Natural killer cell treated with Interleukin-12 subunit alpha and Interleukin-12 subunit beta and Interleukin-15 and Interleukin-18, amount 100 ng/mL, for 72 hours (primary cell): ENCODE measurements at places on chromosomes 7 and 10. TPM values are rescaled to one million over a fixed set of nuclear protein-coding genes. Genes with fewer than 3 reads are reported as not detected.

GIMAP8 gene
- 10.2 TPM for total RNA-seq

GRCh38 chr10:16870331-16870730 lies 53.1 kb upstream of the RSU1 start:
- no peaks in the 10 kb centered on the region for H3K36me3 ChIP-seq
- no peaks in the 10 kb centered on the region for H3K4me1 ChIP-seq
- DNase-seq, result no peak
- H3K27me3 ChIP-seq, result no peaks in the 10 kb centered on the region
- H3K27ac ChIP-seq, result no peak overlapping the region
- no peak overlapping the region for H3K4me3 ChIP-seq

SPDYE2 gene
- total RNA-seq, result 0.53 TPM

CDHR1 gene
- total RNA-seq, result 10.2 TPM

HOXA1 gene
- total RNA-seq, result 0.78 TPM

DNA sequence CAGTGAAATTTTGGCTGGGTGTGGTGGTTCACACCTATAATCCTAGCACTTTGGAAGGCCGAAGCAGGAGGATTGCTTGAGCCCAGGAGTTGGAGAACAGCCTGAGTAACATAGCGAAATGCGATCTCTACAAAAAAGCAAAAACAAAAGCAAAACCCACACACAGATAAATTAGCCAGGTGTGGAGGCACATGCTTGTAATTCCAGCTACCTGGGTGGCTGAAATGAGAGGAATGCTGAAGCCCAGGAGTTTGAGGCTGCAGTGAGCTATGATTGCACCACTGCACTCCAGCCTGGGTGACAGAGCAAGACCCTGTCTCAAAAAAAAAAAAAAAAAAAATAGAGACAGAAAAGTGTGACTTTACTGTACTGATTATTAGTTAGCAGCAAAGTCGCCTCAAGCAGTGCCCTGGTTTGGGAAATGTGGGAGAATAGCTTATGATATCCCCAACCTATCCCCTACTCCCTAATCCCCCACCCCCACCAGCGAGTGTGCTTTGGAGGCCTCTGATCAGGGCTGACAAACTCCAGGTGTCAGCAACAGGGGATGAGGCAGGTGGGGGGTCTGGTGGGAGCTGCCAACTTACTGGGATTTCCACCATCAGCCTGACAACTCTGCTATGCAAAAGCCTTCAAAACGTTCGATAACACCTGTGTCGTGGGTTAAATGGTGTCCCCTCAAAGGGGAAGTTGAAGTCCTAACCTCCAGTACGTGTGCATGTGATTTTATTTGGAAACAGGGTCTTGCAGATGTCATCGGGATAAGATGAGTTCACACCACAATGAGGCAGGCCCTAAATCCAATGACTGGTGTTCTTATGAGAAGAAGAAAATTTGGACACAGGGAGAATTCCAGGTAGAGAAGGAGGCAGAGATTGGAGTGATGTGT lies 124.7 kb upstream of the SDK1 start:
- no peak overlapping the region for H3K4me3 ChIP-seq
- H3K27me3 ChIP-seq, result peaks cover 8% of the 10 kb centered on the region
- H3K27ac ChIP-seq, result no peak overlapping the region
- no peaks in the 10 kb centered on the region for H3K36me3 ChIP-seq
- no peaks in the 10 kb centered on the region for H3K4me1 ChIP-seq

KAZALD1 gene
- total RNA-seq, result 1.9 TPM

SPDYE11 gene
- not detected for total RNA-seq

- peaks cover 25% of the 10 kb centered on the region for H3K27me3 ChIP-seq
- no peaks in the 10 kb centered on the region for H3K36me3 ChIP-seq
- no peak overlapping the region for H3K27ac ChIP-seq
Measured at GRCh38 chr10:132063432-132063831, 2.3 kb upstream of the JAKMIP3 start.

DNA sequence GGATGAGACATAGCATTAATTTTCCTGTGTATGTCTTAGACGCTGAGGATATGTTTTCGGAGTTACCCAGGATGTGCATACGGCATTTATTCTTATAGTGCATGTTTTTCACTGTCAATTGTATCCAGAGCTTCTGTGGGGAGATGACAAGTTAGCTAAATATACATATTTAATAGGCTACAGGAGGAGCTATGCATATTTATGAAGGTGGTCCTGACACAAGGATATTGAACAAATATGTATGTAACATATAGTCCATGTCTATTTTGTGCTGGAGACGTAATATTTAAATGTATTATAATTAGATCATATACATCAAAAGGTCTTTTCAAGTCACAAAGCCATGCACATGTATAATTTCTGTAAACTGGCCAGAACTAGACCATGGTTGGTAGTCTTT lies 16.0 kb downstream of the IL6 start:
- peaks cover 1% of the 10 kb centered on the region for H3K36me3 ChIP-seq
- H3K27ac ChIP-seq, result no peak overlapping the region
- H3K27me3 ChIP-seq, result peaks cover 19% of the 10 kb centered on the region
- no peaks in the 10 kb centered on the region for H3K4me1 ChIP-seq
- DNase-seq, result no peak

- H3K36me3 ChIP-seq, result no peaks in the 10 kb centered on the region
- H3K27me3 ChIP-seq, result no peaks in the 10 kb centered on the region
- H3K4me3 ChIP-seq, result no peak overlapping the region
- DNase-seq, result no peak
- H3K4me1 ChIP-seq, result peaks cover 26% of the 10 kb centered on the region
Measured at GRCh38 chr10:102504179-102504975, 605 bp downstream of the SUFU start.

DNA sequence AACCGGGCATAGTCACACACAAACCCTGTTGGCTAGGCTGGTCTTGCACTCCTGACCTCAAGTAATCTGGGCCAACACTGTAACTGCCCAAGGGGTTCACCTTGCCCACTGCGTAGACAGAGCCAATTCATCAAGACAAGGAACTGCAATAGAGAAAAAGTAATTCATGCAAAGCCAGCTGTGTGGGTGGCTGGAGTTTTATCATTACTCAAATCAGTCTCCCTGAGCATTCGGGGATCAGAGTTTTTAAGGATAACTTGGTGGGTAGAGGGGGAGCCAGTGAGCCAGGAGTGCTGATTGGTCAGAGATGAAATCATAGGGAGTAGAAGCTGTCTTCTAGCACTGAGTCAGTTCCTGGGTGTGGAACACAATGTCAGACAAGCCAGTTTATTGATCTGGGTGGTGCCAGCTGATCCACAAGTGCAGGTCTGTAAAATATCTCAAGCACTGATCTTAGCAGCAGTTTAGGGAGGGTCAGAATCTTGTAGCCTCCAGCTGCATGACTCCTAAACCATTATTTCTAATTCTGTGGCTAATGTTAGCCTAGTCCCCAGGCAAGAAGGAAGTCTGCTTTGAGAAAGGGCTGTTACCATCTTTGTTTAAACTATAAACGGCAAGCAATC lies 15.6 kb upstream of the FXYD4 start:
- DNase-seq, result no peak
- no peak overlapping the region for H3K4me3 ChIP-seq
- no peak overlapping the region for H3K27ac ChIP-seq

DNA sequence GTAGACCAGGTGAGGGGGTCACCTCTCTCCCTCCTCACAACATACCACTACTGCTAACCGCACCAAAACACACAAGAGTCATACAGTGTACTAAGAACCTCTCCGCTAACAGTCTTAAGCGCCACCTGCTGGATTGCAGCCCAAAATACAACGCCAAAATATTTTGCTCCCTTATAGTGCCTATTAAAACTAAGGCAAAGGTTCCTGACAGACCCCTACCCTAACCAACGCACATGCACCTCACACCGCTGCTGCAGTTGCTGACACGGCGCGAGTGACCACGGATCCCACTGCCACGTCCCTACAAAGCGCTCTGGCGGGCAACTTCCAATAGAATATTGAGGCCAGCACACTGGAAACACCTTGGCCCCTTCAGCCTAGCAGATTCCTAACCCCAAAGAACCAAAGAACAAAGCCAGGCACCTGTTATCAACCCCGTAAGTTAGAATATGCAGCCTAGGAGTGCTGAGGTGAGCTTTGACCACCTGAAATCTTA lies 563.6 kb upstream of the SEMA3D start:
- H3K27ac ChIP-seq, result no peak overlapping the region
- no peaks in the 10 kb centered on the region for H3K4me1 ChIP-seq

KRIT1 gene
- 61.0 TPM for total RNA-seq

PRPS1L1 gene
- total RNA-seq, result not detected

DNA sequence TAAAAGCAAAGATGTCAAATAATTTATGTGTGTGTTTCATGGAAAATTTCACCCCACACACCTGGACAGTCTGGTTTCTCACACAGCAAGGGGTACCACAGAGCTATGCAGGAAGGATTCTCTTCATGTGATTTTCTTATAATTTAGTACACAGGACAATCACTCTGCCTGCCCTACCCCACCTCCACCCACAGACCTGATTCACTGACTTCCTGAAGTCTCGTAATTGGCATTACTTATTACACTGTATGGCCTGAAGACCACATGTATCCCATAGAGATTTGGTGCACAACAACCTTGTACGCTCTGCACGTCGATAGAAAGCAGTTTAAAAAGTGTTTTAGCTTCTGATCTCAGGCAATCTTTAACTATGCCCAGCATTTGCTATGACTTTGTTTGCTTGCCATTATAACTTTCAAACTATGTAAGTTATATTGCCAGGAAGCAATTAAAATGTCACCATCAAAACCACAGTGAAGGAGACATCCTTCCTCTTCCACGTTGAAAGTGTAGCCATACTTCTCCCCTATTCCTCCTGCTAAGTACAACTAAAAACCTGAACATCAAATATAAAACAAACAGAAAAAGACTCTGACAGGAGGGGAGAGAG lies 279.4 kb upstream of the IMMP2L start:
- no peak for DNase-seq
- H3K27ac ChIP-seq, result no peak overlapping the region
- no peaks in the 10 kb centered on the region for H3K27me3 ChIP-seq
- H3K4me1 ChIP-seq, result peaks cover 7% of the 10 kb centered on the region
- H3K36me3 ChIP-seq, result peaks cover 2% of the 10 kb centered on the region

CYP2C8 gene
- total RNA-seq, result not detected

- DNase-seq, result no peak
- no peaks in the 10 kb centered on the region for H3K36me3 ChIP-seq
- no peaks in the 10 kb centered on the region for H3K27me3 ChIP-seq
- H3K27ac ChIP-seq, result no peak overlapping the region
Measured at GRCh38 chr7:129492391-129492790, 9.9 kb upstream of the SMKR1 start.

DNA sequence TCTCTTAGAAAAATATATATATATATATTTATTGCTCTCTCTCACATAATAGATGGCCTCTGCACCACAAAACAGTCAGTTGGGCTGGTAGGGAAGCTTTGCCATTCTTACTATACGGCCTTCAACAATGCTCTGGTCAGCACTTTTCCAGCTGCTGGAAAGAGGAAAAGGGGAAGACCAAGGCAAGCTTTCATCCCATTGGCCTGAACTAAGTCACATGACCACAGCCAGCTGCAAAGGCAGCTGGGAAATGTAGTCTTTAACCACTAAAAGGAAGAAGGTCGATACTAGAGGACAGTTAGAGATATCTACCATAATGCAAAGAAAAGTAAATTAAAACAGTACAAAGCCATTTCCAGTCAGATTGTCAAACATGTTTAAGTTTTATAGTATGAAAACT lies 58.4 kb upstream of the MACROH2A2 start:
- peaks cover 5% of the 10 kb centered on the region for H3K4me1 ChIP-seq
- H3K36me3 ChIP-seq, result no peaks in the 10 kb centered on the region
- DNase-seq, result no peak
- no peak overlapping the region for H3K27ac ChIP-seq
- no peak overlapping the region for H3K4me3 ChIP-seq

NPSR1 gene
- not detected for total RNA-seq

DNA sequence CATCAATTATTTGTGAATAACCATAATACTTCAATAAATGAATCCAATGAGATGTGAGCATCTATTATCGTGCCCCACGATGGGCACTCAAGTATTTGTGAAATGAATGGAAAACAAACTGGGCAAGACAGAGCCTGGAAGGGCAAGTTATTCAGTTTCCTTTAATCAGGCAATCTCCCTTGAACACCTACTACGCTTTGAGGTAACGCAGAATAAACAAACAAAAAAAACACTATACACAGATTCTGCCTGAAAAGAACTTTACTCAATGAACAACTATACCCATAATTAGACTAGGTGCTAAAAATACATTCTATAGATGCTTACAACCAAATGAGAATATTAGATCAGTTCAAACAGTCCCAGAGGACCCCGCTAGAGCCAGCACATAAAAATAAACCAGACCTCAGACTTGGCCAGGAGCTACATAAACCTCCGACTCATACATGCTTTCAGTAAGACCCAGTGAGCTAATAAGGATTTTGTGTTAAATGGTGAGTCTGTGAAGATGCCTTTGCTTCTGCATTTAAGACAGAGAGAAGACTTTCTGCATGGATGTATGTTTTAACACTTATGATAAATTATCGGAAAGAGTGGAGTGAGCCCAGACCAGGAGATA lies 121.3 kb downstream of the MPP7 start:
- no peak for DNase-seq
- no peaks in the 10 kb centered on the region for H3K36me3 ChIP-seq
- peaks cover 18% of the 10 kb centered on the region for H3K4me1 ChIP-seq
- H3K27ac ChIP-seq, result no peak overlapping the region
- H3K27me3 ChIP-seq, result no peaks in the 10 kb centered on the region
- H3K4me3 ChIP-seq, result no peak overlapping the region

ASB4 gene
- total RNA-seq, result not detected

ATXN7L1 gene
- 5.4 TPM for total RNA-seq
